Activated naive CD4-positive, alpha-beta T cell treated with anti-CD3 and anti-CD28 coated beads, Interleukin-2, amount 10 ng/mL, durations not matched to agents 7 days and 5 days (primary cell): ENCODE measurements at places on chromosomes 5 and 9.

DNA sequence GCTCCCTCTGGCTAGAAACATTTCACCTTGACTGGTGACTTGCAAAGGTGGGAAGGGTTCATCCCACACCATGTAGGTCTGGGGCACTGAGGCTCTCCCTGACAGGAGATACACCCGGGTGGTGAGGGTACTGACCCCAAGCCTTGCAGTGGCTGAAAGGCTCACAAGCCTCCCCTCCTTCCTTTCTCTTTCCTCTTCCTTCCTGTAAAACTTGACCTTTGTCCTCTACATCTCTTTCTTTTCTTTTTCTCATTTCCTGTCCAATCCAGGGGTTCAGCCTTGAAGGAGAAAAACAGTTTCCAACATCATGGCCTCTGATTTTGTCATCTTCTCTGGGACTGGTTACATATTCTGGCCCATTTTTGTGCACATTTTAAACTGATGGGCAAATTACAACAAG lies 16.6 kb downstream of the FBP2 start:
- H3K4me3 ChIP-seq: no peak overlapping the region
- DNase-seq: no peak
- H3K27ac ChIP-seq: no peak overlapping the region
- peaks cover 11% of the 10 kb centered on the region for H3K27me3 ChIP-seq
- peaks cover 5% of the 10 kb centered on the region for H3K4me1 ChIP-seq

DNA sequence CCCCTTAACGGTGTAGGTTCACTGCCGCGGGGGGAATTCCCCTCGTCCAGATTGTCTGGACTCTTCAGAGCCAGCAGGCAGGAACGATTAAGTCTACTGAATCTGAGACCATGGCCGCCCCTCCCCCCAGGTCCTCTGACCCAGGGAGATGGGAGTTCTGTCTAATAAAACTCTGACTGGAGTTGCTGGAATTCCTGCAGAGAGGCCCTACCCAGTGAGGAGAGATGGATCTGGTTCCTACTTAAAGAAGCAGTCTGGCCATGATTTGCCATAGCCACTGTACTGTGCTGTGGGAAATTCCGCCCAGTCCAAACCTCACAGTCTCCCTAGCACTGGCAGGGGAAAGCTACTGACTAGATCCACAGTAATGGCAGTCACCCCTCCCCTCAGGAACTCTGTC lies 237.7 kb upstream of the RASA1 start:
- no peak for DNase-seq
- H3K4me3 ChIP-seq: no peak overlapping the region
- H3K27me3 ChIP-seq: peaks cover 18% of the 10 kb centered on the region
- H3K27ac ChIP-seq: no peak overlapping the region
- peaks cover 13% of the 10 kb centered on the region for H3K4me1 ChIP-seq
- H3K36me3 ChIP-seq: peaks cover 1% of the 10 kb centered on the region

- no peak overlapping the region for H3K4me3 ChIP-seq
- no peak overlapping the region for H3K27ac ChIP-seq
- no peak for DNase-seq
Measured at GRCh38 chr5:32233220-32233695, 59.1 kb upstream of the GOLPH3 start.

DNA sequence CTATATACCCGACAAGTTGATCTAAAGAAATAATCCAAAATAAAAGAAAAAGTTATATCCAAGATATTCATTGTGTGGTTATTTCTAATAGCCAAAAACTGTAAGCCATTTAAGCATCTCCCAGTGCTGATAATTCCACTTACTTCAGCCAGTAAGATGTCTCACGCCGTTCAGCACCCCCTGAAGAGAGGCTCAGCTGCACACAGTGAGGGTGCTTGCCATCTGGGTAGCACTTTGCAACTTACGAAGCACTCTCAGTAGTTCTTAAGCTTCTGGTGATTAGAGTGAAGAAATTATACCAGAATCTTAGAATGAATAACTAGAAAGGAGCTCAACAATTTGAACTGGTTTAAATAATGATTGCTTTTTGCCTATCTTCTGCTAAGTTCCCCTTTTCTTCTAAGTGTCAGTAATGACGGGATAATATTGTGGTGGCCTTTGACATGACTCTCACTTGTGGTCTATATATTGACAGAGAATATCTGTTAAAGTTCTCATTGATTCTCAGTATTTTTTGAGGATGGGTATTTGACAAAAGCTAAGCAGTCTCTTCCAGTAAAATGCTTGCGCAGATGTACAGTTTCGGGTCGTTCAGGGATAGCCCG lies 26.2 kb upstream of the LTC4S start:
- H3K4me1 ChIP-seq: peaks cover 18% of the 10 kb centered on the region
- H3K27me3 ChIP-seq: no peaks in the 10 kb centered on the region
- peaks cover 40% of the 10 kb centered on the region for H3K36me3 ChIP-seq
- no peak overlapping the region for H3K4me3 ChIP-seq
- no peak for DNase-seq

DNA sequence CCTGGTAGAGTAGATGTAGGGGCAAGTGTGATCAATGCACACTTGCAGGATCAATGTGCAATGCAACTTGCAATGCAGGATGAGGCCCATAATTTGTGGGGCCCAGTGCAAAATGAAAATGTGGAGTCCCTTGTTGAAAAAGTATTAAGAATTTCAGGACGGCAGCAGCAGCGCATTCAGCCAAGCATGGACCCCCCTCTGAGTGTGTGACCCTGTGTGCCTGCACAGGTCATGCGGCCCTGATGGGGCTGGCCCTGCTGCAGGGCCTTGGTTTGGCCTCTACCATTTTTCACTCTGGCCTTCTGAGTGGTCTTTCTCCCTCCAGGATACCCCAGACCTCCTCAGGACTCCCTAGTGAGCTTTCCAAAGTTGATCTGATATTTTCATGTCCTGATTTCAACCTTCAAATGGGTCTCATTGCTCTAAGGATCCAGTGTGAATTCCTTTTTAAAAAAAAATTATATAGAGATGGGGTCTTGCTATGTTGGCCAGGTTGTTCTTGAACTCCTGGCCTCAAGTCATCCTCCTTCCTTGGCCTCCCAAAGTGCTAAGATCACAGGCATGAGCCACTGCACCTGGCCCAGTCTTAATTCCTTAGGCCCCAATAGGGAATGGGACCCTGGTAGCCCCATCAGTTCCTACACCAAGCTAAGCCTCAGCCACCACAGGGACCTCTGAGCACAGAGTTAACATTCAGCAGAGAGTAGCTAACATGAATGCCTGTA lies 4.3 kb downstream of the ERGIC1 start:
- H3K4me3 ChIP-seq: no peak overlapping the region
- H3K36me3 ChIP-seq: peaks cover 12% of the 10 kb centered on the region
- peaks cover 40% of the 10 kb centered on the region for H3K4me1 ChIP-seq
- H3K27me3 ChIP-seq: no peaks in the 10 kb centered on the region

DNA sequence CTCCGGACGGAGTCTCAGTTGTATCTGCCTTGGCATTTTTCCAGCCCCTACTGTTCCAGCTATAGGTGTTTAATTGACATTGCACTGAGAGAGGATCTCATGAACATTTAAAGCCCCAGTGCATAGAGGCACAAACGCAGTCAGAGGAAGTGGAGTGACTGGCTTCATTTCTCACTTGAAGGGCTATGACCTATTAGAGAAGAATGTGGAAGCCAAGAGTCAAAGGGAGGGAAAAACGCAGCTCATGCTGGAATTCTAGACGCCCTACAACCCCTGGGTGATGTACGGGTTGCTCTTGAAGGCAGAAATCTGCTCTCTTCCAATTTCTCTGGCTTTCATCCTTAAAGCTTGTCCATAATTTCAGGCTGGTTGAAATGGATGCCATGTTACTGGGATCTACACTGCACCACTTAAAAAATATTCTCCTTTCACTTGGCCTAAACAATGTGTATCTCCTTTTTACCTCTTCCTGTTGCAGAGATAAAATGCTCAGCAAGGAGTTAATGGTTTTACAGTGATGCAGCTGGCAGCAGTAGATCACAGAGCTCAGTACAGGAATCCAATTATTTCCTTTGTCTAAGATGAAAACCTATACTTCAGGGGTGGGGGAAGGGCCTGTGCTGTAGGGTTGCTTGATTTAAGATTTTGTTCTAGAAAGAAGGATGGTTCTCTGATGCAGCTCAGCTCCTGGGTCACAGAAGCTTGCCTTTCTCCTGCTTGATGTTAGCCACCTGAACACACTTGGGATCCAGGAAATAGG lies 61.8 kb upstream of the MAMDC2 start:
- no peaks in the 10 kb centered on the region for H3K36me3 ChIP-seq
- no peak overlapping the region for H3K27ac ChIP-seq
- H3K27me3 ChIP-seq: no peaks in the 10 kb centered on the region

DNA sequence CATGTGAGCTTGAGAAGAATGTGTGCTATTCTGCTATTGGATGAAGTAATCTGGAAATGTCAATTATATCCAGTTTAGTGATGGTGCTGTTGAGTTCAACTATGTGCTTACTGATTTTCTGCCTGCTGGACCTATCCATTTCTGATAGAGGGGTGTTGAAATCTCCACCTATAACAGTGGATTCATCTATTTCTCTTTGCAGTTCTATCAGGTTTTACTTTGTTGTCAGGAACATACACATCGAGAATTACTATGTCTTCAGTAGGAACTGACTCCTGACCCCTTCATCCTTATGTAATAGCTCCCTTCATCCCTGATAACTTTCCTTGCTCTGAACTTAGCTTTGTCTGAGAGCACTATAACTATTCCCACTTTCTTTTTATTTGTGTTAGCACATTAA lies 16.7 kb upstream of the CDC14B start:
- no peak for DNase-seq
- H3K27ac ChIP-seq: no peak overlapping the region
- H3K27me3 ChIP-seq: peaks cover 10% of the 10 kb centered on the region
- H3K4me3 ChIP-seq: no peak overlapping the region
- H3K36me3 ChIP-seq: no peaks in the 10 kb centered on the region

DNA sequence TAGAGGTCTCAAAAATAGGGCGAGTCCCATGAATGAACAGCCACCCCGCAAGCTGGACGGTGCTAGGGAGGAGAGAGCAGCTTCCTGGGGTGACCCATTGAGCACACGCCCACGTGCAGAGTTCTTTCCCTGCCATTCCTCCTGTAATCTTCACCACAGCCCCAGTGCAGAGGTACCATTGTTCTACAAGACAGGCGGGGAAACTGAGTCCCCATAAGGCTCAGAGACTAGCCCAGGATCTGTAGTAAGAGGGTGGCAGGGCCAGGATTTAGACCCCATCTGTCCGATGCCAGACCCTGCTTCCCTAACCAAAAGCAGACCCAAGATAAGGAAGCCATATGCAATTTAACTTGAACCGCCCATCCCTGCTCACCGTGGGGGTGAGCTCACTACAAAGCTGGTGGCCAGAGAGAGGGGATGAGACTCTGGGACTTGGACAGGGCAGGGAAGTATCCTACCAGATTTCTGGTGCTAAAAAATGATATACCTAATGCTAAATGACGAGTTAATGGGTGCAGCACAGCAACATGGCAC lies 36.7 kb upstream of the ORM1 start:
- H3K4me1 ChIP-seq: no peaks in the 10 kb centered on the region
- no peaks in the 10 kb centered on the region for H3K36me3 ChIP-seq
- no peak for DNase-seq
- H3K27ac ChIP-seq: no peak overlapping the region

- no peak overlapping the region for H3K27ac ChIP-seq
- no peak overlapping the region for H3K4me3 ChIP-seq
- DNase-seq: no peak
- H3K4me1 ChIP-seq: no peaks in the 10 kb centered on the region
Measured at GRCh38 chr9:69412741-69413150, 87.7 kb downstream of the ENTREP1 start.

DNA sequence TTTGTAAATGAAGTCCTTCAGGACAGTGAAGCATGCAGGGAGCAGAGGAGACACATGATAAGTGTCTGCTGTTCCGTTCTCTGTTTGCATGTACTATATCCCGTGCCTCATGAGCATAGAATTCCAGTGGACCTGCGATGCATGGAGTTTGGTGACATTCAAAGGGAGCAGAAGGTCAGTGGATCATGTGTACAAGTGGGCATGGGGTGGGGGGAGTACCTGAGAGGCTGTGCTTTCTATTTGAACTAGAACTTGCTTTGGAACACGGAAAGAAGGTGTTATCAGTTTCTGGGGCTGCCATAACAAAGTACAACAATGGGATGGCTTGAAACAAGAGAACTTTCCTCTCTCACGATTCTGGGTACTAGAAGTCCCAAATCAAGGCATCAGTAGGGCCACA lies 5.1 kb upstream of the CCNJL start:
- no peak overlapping the region for H3K27ac ChIP-seq
- H3K4me3 ChIP-seq: no peak overlapping the region
- peaks cover 55% of the 10 kb centered on the region for H3K27me3 ChIP-seq
- H3K36me3 ChIP-seq: no peaks in the 10 kb centered on the region
- peaks cover 5% of the 10 kb centered on the region for H3K4me1 ChIP-seq
- no peak for DNase-seq

GRCh38 chr9:71242081-71242480 lies 120.7 kb upstream of the TRPM3 start:
- no peaks in the 10 kb centered on the region for H3K36me3 ChIP-seq
- DNase-seq: no peak
- H3K4me1 ChIP-seq: no peaks in the 10 kb centered on the region
- H3K4me3 ChIP-seq: no peak overlapping the region
- H3K27me3 ChIP-seq: no peaks in the 10 kb centered on the region

DNA sequence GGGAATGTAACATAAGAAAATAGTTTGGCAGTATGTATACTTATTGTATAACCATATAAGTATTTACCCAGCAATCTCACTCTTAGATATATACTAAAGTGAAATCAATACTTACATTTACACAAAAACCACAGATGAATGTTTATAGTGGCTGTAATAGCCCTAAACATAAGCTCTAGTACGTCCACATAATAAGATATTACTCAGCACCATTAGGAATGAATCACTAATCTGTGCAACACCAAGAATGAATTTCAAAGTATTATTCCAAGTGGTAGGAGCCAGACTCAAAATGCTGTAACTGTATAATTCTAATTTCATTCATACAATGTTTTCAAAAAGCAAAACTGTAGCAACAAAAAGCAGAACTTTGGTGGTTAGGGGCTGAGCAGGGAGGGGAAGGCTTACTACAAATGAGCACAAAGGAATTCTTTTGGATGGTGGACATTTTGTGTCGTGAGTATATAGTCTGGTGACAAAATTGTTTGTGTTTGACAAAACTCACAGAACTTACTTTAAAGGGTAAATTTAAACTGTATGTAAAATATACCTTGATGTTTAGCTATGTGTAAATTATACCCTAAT lies 11.9 kb upstream of the C5orf46 start:
- no peaks in the 10 kb centered on the region for H3K36me3 ChIP-seq
- no peaks in the 10 kb centered on the region for H3K4me1 ChIP-seq
- DNase-seq: no peak
- no peak overlapping the region for H3K27ac ChIP-seq
- no peaks in the 10 kb centered on the region for H3K27me3 ChIP-seq

- no peak overlapping the region for H3K4me3 ChIP-seq
- DNase-seq: no peak
- no peaks in the 10 kb centered on the region for H3K27me3 ChIP-seq
- H3K36me3 ChIP-seq: peaks cover 28% of the 10 kb centered on the region
Measured at GRCh38 chr9:37209431-37210386, 89.3 kb downstream of the ZCCHC7 start.
